ENCODE measurements at places on chromosomes 5 and 9.

GRCh38 chr5:75405296-75405695, 68.3 kb downstream of the HMGCR start:
- DNase-seq, result no peak

DNA sequence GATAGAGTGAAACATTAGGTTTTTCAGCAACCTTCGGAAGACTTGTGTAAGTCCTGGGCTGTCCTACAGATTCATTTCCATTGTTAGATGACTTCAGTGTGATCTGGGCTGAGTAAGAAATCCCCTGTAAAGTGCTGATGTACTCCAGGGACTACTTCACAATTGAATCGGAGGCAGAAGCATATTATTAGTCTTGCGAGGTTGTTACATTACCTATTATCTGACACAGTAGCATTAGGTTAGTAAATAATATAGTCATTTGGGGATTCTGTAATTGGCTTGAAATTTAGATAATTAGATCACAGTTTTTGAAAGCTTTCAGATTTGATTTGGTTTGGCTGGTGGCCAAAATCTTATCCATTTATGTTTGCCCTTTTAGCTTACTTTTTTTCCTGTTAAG, 62.4 kb downstream of the DMRT1 start:
- no peak for DNase-seq

- no peak for DNase-seq
Observed at GRCh38 chr9:112446080-112446479, 40.5 kb upstream of the KIAA1958 start.

DNA sequence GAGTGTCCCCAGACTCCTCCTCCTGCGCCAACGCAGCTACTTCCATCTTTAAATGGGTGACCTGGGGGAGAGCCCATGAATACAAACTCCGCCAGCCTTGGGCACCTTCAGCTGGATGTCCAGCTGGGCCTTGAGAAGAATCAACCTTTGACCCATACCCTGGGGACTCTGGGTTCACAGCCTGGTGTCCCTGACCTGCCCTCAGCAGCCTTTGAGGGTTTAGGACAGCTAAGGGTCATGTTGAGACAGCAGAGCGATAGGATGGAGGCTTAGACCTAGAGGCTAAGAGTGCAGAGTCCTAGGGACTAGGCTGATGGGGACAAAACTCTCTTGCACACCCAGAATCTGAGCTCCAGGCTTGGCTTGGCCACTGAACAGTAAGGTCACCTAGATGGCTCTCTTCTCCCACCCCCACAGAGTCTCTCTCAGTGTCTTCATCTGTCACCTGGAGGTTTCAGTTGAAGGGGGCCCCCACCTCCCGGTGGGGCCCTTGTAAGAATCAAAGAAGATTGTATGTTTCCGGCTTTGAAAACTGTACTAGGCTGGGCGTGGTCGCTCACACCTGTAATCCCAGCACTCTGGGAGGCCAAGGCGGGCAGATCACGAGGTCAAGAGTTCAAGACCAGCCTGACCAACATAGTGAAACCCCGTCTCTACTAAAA, 6.7 kb upstream of the AQP3 start:
- DNase-seq, result no peak

DNA sequence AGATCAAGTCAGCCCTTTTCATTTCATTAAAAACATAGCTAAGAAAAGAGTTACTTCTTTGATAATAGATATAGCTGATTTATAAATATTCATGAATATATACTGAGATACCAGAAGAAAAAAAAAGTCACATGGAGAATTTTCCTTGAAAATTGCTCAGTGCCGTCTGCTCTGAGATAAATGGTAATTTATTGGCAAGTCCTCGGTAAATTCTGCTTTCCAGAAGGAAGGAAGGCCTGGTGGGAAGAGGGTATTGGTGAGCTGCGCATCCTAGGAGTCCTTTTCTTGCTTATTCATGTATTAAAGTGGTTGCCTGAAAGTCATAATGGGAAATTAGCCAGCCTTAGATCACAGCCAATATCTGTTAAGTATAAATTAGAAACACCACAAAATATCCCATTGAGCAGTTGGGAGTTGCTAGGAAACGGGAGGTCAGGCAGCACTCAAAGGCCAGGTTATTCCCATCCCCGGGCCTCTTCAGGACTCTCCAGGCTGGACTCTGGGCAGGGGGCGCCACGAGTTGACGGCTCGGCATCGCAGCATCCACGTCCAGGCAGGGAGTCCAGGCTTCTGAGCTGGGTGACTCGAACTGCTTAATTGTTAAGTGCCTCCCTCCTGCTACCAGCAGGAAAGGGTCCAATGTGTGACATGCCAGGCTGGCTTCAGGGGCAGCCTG, 116.7 kb upstream of the RETREG1 start:
- DNase-seq, result no peak

DNA sequence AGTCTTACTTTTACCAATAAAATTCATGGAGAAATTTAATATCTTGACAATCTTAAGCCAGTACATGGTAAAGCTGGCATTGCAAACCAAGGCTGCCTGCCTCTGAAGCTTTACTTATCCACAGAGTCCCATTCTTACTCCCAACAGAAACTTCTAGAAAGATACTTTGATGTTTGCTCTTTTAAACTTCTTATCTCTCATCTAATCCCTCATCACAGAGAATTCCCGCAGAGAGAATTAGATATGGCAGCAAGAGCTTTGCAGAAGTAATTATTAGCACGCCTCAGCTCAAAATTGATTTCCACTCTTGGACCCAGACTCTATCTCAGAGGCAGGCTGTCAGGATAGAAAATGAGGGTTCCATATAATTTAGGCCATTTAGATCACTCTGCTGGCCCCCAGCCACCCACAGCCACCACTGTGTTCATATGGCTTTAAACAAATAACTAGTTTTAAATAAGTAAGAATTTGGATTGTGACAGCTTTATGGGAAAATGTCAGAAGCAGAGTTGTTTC, 37.9 kb upstream of the GAS1 start:
- no peak for DNase-seq

- DNase-seq, result no peak
Observed at GRCh38 chr5:180205916-180206315, 3.1 kb downstream of the RASGEF1C start.

DNA sequence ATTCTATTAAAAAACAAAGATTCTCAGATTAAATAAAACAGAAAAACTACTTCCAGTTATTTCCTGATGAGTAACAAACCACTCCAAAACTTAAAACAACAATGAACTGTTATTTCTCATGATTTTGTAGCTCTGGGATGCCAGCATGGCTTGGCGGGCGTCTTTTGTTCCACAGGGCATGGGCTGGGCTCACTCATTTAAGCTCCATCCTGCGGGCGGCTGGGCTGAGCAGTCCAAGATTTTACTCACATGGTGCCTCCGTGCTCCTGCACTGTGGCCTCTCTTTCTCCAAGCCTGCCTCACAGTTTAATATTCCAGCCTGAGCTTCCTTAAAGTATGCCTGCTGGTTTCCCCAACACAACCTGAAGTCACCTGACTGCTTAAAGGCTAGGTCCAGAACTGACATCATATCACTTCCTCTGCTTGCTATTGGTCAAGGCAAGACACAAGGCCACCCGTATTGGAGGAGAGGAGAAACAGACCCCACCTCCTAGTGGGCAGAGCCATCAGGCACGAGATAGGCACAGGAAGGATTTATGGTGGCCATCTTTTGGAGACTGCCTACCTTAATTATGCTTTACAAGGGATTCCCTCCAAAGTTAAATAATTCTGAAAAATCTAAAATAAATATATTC, 41.6 kb upstream of the ZBTB43 start:
- no peak for DNase-seq

- no peak for DNase-seq
Observed at GRCh38 chr5:65364907-65365306, 116.8 kb downstream of the ADAMTS6 start.

DNA sequence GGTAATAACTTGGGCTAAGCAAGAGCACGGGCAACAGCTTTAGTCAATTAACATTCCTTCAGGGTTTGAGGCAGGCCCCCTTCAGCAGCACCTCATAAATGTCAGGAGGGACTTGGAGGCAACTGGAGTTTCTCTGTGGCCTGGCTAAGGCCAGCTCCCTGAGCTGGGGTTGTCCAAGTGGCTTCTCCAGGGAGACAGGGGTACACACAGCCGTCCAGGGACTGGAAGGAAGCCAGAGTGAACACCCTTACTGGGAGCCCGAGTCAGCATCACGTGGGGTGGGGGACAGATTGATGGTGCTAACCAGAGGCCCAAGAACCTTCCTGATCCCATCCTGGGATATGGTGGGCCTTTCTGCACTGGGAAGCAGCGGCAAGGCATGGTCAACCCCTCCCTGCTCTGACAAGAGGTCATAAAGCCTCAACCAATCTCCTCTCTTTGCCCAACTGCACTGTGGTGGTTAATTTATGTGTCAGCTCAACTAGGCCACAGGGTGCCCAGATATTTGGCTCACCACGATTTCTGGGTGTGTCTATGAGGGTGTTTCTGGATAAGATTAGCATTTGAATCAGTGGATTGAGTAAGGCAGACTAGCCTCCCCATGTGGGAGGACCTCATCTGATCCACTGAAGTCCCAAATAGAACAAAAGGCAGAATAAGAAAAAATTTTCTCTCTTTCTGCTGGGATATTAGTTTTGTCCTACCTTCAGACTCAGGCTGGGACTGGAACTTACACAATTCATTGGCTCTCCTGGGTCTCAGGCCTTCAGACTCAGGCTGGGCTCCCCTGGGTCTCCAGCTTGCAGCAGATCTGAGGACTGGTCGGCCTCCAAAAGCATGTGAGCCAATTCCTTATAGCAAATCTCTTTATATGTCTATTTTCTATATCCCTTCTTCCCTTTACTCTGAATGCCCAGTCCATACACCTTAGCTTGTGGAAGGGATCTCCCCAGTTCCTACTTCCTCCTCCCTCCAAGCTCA, 127.2 kb upstream of the LARP1 start:
- no peak for DNase-seq

GRCh38 chr5:65262649-65263059, 219.1 kb downstream of the ADAMTS6 start:
- no peak for DNase-seq

- DNase-seq, result no peak
Observed at GRCh38 chr5:473551-474192, 30.7 kb downstream of the EXOC3 start.

DNA sequence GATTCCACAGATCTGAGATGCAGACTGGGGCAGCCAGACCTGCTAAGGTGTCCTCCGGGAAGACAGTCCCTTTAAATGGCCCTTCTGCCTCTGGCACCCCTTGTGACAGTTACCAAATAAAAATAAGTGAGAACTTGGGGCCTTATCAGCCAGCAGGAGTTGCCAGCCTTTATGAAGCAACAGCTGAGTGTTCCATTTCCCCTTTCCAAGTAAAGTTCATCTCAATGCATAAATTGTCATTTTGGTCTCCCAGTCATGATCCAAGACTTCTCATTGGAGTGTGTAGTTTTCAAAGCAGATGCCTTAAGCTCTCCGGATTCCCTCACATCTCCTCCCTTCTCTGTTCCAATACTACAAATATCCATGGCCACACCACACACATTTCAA, 4.1 kb downstream of the PTCH1 start:
- no peak for DNase-seq

DNA sequence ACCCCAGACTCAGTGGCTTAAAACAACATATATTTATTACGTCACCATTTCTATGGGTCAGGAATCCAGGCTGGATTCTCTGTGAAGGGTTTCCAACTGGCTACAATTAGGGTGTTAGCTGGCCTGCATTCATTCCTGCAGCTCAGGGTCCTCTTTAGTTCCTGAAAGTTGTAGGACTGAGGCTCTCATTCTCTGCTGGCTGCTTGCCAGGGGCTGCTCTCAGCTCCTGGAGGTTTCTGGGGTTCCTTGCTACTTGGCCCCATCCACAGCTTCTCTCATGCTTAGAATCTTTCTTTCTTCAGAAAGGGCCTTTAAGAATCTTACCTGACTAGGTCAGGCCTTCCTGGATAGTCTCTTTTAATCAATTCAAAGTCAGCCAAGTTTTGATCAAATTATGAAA, 424.6 kb downstream of the GADD45G start:
- DNase-seq, result no peak
